ENCODE measurements at places on chromosomes 11 and 22. TPM values are rescaled to one million over a fixed set of nuclear protein-coding genes. Genes with fewer than 3 reads are reported as not detected.

OR2AG1 gene
- not detected for total RNA-seq

OR52A1 gene
- not detected for total RNA-seq

KRTAP5-8 gene
- total RNA-seq, result not detected

ADM2 gene
- total RNA-seq, result 2.4 TPM

TTC38 gene
- total RNA-seq, result 7.1 TPM

KRTAP5-6 gene
- total RNA-seq, result not detected

GRCh38 chr11:75771646-75772410 lies 3.2 kb downstream of the DGAT2 start:
- H3K27me3 ChIP-seq, result peaks cover 23% of the 10 kb centered on the region
- no peaks in the 10 kb centered on the region for H3K36me3 ChIP-seq
- peaks cover 31% of the 10 kb centered on the region for H3K4me1 ChIP-seq
- DNase-seq, result no peak
- H3K27ac ChIP-seq, result no peak overlapping the region

- no peaks in the 10 kb centered on the region for H3K27me3 ChIP-seq
- peak overlapping the region; percentile 95 for H3K27ac ChIP-seq
- no peak overlapping the region for H3K4me3 ChIP-seq
- peaks cover 20% of the 10 kb centered on the region for H3K36me3 ChIP-seq
- H3K4me1 ChIP-seq, result peaks cover 62% of the 10 kb centered on the region
- DNase-seq, result no peak
Observed at GRCh38 chr11:118211006-118211405, 13.8 kb downstream of the JAML start.

- no peak for DNase-seq
- peaks cover 4% of the 10 kb centered on the region for H3K36me3 ChIP-seq
- no peaks in the 10 kb centered on the region for H3K27me3 ChIP-seq
- H3K4me3 ChIP-seq, result no peak overlapping the region
- no peak overlapping the region for H3K27ac ChIP-seq
- peaks cover 16% of the 10 kb centered on the region for H3K4me1 ChIP-seq
Observed at GRCh38 chr22:26555478-26555877, 34.5 kb downstream of the TPST2 start.

DNA sequence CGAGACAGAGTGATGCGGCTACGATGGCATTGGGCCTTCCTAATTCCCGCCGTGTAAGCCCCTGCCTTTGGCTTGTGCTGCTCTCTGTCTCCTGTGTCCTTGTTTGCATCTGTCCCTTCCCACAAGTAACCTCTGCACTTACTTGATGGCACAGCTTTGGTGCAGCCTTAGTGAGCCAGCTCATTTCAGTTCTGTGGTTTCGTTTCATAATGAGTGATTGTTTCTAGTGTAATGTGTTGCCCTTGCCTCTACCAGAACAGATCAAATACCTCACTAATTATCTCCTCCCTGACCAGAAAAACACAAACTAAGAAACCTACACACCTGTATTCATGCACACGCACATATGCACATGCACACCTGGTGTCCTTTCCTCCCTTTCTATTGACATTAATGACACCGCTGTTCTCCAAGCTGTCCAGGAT lies 58.8 kb downstream of the GRK3 start:
- H3K36me3 ChIP-seq, result peaks cover 9% of the 10 kb centered on the region
- peaks cover 40% of the 10 kb centered on the region for H3K27me3 ChIP-seq
- H3K4me3 ChIP-seq, result peak overlapping the region; percentile 31

GRCh38 chr22:41458161-41458728 lies 10.2 kb downstream of the PHF5A start:
- no peak for DNase-seq
- no peaks in the 10 kb centered on the region for H3K27me3 ChIP-seq
- H3K27ac ChIP-seq, result peak overlapping the region; percentile 24
- no peak overlapping the region for H3K4me3 ChIP-seq

- H3K27me3 ChIP-seq, result peaks cover 4% of the 10 kb centered on the region
- peaks cover 1% of the 10 kb centered on the region for H3K36me3 ChIP-seq
- no peak overlapping the region for H3K27ac ChIP-seq
Observed at GRCh38 chr11:102546923-102547471, 16.4 kb upstream of the MMP7 start.

DNA sequence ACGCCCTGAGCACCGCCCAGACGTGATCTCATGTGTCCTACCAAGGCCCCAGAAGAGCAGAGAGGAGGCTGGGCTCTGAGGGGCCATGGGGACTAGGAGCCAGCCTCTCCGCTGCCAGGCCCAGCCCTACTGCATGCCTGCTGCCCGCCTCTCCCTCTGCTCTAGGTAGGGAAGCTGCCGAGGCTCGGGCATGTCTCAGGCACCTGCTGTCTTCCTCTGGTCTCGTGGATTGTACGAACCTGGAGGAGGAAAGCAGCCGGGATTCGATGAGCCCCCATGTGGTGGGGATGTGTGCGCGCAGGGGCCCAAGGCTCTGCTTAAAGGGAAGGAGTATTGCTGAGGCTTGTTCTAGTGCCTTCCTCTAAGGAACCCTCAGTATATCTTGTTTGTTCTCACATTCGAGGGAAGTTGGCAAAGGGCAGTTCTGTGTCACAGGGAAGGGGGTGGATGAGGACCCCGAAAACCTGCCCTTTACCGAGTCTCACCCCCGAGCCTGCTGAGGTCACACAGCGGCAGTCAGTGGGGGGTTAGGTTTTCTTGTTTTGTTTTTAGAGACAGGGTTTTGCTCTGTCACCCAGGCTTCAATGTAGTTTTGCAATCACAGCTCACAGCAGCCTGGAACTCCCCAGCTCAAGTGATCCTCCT lies 21.2 kb downstream of the DAGLA start:
- no peak overlapping the region for H3K27ac ChIP-seq
- DNase-seq, result no peak
- H3K27me3 ChIP-seq, result no peaks in the 10 kb centered on the region
- peaks cover 22% of the 10 kb centered on the region for H3K4me1 ChIP-seq
- no peaks in the 10 kb centered on the region for H3K36me3 ChIP-seq

GRCh38 chr11:67371189-67371910 lies 2.0 kb downstream of the CLCF1 start:
- H3K27ac ChIP-seq, result peak overlapping the region; percentile 41
- H3K36me3 ChIP-seq, result peaks cover 8% of the 10 kb centered on the region
- peak overlapping the region; percentile 96 for H3K4me3 ChIP-seq
- no peak for DNase-seq
- H3K27me3 ChIP-seq, result no peaks in the 10 kb centered on the region

DNA sequence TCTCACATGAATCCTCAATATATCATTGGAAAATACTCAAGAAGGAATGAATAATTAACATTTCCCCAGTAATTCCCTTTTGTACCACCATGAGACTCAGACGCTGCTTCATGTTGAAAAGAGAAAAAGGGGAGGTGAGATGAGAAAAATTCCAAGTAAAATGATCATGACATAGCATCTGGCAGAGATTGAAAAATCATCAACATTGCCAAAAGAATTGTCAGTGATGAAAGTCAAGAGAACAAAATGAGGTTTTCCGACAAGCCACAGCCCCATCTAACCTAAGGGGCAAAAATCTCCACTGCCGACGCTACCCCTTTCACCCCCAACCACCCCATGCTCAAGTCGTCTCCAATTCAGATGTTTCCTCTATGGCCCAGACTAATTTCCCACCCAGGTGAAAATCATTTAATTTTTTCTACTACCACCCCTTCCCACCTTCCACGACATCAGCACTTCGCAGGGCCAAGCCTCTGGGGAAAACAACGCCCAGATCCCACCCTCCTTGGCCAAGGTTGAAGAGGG lies 1.2 kb downstream of the RAB6A start:
- no peaks in the 10 kb centered on the region for H3K27me3 ChIP-seq
- peaks cover 27% of the 10 kb centered on the region for H3K4me1 ChIP-seq
- H3K27ac ChIP-seq, result peak overlapping the region; percentile 90
- DNase-seq, result no peak
- H3K36me3 ChIP-seq, result peaks cover 2% of the 10 kb centered on the region

GRCh38 chr11:62843466-62843865 lies 4.1 kb upstream of the WDR74 start:
- peaks cover 17% of the 10 kb centered on the region for H3K4me1 ChIP-seq
- H3K36me3 ChIP-seq, result peaks cover 5% of the 10 kb centered on the region
- no peaks in the 10 kb centered on the region for H3K27me3 ChIP-seq
- H3K4me3 ChIP-seq, result no peak overlapping the region
- DNase-seq, result no peak
- H3K27ac ChIP-seq, result no peak overlapping the region

DNA sequence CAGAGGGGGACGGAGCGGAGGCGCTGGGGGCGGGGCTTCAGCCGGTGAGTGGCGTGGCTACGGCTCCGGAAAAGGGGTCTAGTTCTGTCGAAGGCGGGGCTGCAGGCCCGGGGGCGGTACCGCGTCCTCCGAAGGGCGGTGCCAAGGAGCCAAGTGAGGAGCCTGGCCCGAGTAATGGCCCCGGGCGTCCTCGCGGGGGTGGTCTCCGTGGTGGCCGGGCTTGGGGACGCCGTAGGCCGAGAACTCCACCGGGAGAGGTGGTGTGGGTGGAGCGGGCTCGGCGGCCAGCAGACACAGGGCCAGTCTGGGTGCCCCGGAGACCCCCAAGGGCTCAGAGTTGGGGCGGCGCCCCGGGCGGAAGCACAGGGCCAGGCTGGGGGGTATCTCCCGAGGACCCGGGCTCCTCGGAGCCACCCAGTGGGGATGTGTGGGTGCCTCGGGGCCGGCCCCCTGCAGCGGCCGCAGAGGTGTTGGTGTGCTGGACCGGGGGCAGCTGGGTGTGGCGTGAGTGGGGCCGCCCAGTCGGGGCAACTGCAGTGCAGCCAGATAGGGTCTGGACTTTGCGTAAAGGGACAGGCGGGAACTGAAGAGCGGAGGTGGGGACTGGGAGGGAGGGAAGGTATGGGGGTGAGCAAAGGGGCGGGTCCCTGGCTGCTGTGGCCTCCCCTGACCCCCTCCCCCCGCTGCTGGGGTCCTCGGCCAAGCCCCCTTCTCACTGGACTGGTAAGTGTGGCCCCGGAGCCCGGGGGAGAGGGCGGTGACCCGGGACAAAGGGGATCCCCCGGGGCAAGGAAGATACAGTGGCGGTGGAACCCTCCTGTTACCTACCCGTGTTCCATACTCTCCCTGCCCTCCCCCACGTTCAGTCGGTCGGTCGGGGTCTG lies 838 bp downstream of the FKBP2 start:
- H3K27me3 ChIP-seq, result no peaks in the 10 kb centered on the region
- peaks cover 2% of the 10 kb centered on the region for H3K36me3 ChIP-seq
- H3K27ac ChIP-seq, result peak overlapping the region; percentile 98

- no peaks in the 10 kb centered on the region for H3K27me3 ChIP-seq
- H3K27ac ChIP-seq, result no peak overlapping the region
- H3K4me3 ChIP-seq, result no peak overlapping the region
Observed at GRCh38 chr11:120217941-120218694, 7.3 kb downstream of the OAF start.

DNA sequence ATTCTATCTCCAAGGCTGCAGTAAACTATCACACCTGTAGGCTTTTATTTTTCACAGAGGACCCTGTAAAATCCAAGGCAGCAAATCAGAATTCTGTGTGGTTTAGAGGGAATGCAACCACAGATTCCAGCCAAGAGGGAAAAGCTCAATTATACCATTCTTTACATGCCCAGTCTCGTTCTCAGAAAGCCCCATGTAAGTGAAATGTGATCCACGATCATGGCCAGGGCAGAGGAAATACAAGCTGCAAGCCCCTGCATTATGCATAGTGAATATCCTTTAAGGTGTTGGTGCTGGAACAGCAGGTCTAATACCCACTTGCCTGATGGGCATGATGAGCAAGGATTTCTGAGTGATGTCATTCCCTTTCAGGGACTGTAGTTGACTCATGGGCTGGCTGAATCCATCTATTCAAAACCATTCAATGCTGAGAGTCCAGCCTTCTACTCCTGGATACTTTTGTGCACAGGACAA lies 198.7 kb upstream of the MTMR2 start:
- H3K27ac ChIP-seq, result no peak overlapping the region
- no peak overlapping the region for H3K4me3 ChIP-seq
- H3K4me1 ChIP-seq, result peaks cover 25% of the 10 kb centered on the region
- DNase-seq, result no peak
